Naive B cell (primary cell): ENCODE measurements at places on chromosomes 16 and 17. TPM values are rescaled to one million over a fixed set of nuclear protein-coding genes. Genes with fewer than 3 reads are reported as not detected.

DNA sequence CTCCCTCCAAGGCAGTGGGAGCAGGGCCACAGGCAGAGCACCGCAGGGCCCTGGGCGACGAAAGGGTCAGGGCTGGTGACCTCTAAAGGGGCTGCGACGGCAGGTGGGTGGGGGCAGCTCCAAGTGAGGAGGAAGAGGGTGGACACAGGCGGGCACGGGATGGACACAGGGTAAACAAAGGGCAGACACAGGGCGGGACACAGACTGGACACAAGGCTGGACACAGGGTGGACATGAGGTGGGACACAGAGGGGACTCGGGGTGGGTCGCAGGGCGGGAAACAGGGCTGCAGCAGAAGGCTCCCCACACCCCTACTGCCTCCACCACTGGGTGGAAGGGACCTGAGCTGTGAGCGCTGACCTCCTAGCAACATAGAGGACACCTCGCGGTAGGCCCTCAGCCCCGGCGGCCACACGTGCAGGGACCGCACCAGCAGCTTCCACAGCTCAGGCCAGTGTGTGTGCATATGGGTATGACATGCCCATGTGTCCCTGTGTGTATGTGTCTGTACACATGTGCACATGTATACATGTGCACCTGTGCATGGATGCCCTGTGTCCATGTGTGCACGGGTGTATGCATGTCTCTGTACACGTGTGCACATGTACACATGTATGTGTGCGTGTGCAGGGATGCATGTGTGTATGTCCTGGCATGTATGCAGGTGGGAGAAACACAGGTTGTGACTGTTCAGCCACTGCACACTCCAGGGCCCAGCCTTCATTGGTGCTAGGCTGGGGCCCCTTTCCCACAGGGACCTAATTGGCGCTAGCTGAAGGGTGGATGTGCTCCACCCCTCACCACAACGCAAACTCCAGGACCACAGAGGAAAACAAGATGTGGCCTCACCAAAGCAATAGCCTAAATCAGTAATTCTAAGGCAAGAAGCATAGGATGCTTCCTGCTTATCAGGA is 7.6 kb downstream of the LMF1 start:
- peak overlapping the region; percentile 63 for H3K27ac ChIP-seq
- H3K27me3 ChIP-seq, result no peaks in the 10 kb centered on the region
- peaks cover 7% of the 10 kb centered on the region for H3K36me3 ChIP-seq
- no peak overlapping the region for H3K4me3 ChIP-seq

GRCh38 chr16:27154705-27155521 is 48.4 kb upstream of the KDM8 start:
- no peaks in the 10 kb centered on the region for H3K36me3 ChIP-seq
- peaks cover 8% of the 10 kb centered on the region for H3K4me1 ChIP-seq
- peak overlapping the region; percentile 21 for H3K4me3 ChIP-seq
- H3K27ac ChIP-seq, result peak overlapping the region; percentile 50

MRPL38 gene
- 61.9 TPM for polyA plus RNA-seq

TMEM204 gene
- 5.2 TPM for polyA plus RNA-seq

GRCh38 chr17:10226930-10227695 is 28.7 kb upstream of the GAS7 start:
- H3K27ac ChIP-seq, result no peak overlapping the region
- H3K4me3 ChIP-seq, result no peak overlapping the region

- DNase-seq, result no peak
- H3K4me1 ChIP-seq, result no peaks in the 10 kb centered on the region
- H3K27ac ChIP-seq, result no peak overlapping the region
Measured at GRCh38 chr17:70905796-70906195, 736.5 kb downstream of the KCNJ2 start.

DERL2 gene
- 69.4 TPM for polyA plus RNA-seq

DNA sequence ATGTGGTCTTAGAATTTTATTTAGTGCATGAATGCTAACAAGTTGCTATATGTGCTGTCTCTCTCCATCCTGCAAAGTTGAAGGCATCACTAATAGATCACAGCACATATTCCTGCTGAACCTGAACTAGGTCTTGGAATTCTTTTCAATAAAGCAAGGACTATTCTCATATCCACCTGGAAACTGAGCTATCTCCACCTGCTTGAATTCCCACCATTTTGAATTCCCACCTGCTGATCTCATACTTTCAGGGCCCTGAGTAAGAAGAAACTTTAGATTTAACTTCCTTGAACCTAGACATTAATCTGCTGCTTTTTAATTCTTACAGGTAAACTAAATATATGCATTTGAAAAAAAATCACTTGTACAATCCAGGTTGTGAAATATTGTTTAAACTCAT is 445.3 kb upstream of the CCL2 start:
- peaks cover 22% of the 10 kb centered on the region for H3K27me3 ChIP-seq
- DNase-seq, result no peak
- no peaks in the 10 kb centered on the region for H3K36me3 ChIP-seq
- H3K4me3 ChIP-seq, result no peak overlapping the region
- H3K4me1 ChIP-seq, result no peaks in the 10 kb centered on the region

GRCh38 chr17:10118788-10119130 is 79.6 kb downstream of the GAS7 start:
- no peaks in the 10 kb centered on the region for H3K27me3 ChIP-seq
- H3K4me3 ChIP-seq, result peak overlapping the region; percentile 50
- peaks cover 75% of the 10 kb centered on the region for H3K4me1 ChIP-seq
- H3K36me3 ChIP-seq, result no peaks in the 10 kb centered on the region

MLLT6 gene
- polyA plus RNA-seq, result 4.9 TPM

CCDC144A gene
- 0.04 TPM for polyA plus RNA-seq

GRCh38 chr16:75263291-75263962 is 12.0 kb upstream of the BCAR1 start:
- peaks cover 11% of the 10 kb centered on the region for H3K4me1 ChIP-seq
- H3K36me3 ChIP-seq, result no peaks in the 10 kb centered on the region
- H3K27me3 ChIP-seq, result peaks cover 86% of the 10 kb centered on the region

- H3K4me3 ChIP-seq, result no peak overlapping the region
- DNase-seq, result no peak
- H3K27ac ChIP-seq, result no peak overlapping the region
- H3K36me3 ChIP-seq, result peaks cover 10% of the 10 kb centered on the region
- H3K27me3 ChIP-seq, result peaks cover 23% of the 10 kb centered on the region
Measured at GRCh38 chr16:66610111-66610820, 5.8 kb downstream of the CMTM3 start.

GRCh38 chr16:27432558-27432957 is 30.6 kb downstream of the IL21R start:
- H3K36me3 ChIP-seq, result peaks cover 6% of the 10 kb centered on the region
- H3K27me3 ChIP-seq, result no peaks in the 10 kb centered on the region
- H3K27ac ChIP-seq, result peak overlapping the region; percentile 88
- H3K4me3 ChIP-seq, result peak overlapping the region; percentile 64

CDK3 gene
- 0.84 TPM for polyA plus RNA-seq

DNA sequence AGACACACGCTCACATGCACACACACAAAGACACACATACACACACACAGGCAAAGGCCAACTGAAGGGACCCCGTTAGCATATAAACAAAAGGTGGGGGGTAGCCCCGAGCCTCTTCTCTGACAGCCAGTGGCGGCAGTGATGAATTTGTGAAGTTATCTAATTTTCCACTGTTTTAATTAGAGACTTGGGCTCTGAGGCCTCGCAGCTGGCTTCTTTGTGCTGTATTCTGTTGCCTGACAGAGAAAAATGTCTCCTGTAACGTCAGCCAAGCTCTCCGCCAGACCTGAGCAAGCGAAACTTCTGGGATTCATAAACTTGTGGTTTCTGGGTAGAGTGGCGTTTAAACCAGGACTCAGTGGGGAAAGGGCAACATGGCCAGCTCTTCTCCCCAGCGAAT is 113.9 kb upstream of the FOXF1 start:
- H3K36me3 ChIP-seq, result no peaks in the 10 kb centered on the region
- no peaks in the 10 kb centered on the region for H3K4me1 ChIP-seq
- H3K27me3 ChIP-seq, result peaks cover 10% of the 10 kb centered on the region
- no peak overlapping the region for H3K4me3 ChIP-seq
- H3K27ac ChIP-seq, result no peak overlapping the region

- DNase-seq, result no peak
- H3K27ac ChIP-seq, result peak overlapping the region; percentile 85
- peaks cover 24% of the 10 kb centered on the region for H3K4me1 ChIP-seq
- H3K36me3 ChIP-seq, result peaks cover 9% of the 10 kb centered on the region
Measured at GRCh38 chr17:81579821-81580321, 27.7 kb upstream of the FAAP100 start.

DNA sequence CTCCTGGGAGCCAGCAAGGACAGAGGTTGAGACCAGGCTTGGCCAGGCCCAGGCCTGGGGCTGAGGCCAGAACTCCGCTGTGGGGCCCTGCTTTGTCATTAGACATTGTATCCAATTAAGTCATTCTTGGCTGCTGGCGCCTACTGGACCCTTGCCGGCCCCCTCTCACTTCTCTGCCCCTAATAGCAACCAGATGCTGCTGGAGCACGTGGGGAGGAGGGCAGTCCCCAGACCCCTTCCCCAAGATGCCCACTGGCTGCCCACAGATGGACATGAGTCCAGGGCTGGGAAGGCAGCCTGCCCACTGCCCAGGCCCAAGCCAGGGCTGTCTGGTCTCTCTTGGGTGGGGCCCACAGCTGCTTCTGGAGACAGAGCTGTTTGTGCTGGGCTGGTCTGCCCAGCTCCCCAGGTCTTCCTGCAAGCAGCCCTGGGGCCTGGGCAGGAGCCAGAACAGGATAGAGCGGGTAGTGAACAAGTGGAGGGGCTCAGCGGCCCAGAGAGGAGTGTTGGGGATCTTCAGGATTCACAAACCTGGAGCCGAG is 7.8 kb downstream of the PLXDC1 start:
- no peaks in the 10 kb centered on the region for H3K4me1 ChIP-seq
- peaks cover 11% of the 10 kb centered on the region for H3K27me3 ChIP-seq
- DNase-seq, result no peak
- H3K4me3 ChIP-seq, result no peak overlapping the region
- H3K36me3 ChIP-seq, result no peaks in the 10 kb centered on the region

ACTG1 gene
- polyA plus RNA-seq, result 664 TPM

SCARF1 gene
- polyA plus RNA-seq, result not detected

GRCh38 chr17:41666237-41666641 is 22.4 kb upstream of the EIF1 start:
- no peaks in the 10 kb centered on the region for H3K36me3 ChIP-seq
- peak overlapping the region; percentile 98 for H3K27ac ChIP-seq
- H3K27me3 ChIP-seq, result no peaks in the 10 kb centered on the region
- peaks cover 48% of the 10 kb centered on the region for H3K4me1 ChIP-seq
- peak; percentile 88 for DNase-seq

RNF43 gene
- polyA plus RNA-seq, result 0.38 TPM

- DNase-seq, result peak; percentile 49
- H3K4me3 ChIP-seq, result no peak overlapping the region
- H3K36me3 ChIP-seq, result no peaks in the 10 kb centered on the region
- H3K27ac ChIP-seq, result no peak overlapping the region
Measured at GRCh38 chr17:50198026-50198669, 3.3 kb downstream of the COL1A1 start.

- peaks cover 31% of the 10 kb centered on the region for H3K27me3 ChIP-seq
- H3K4me3 ChIP-seq, result no peak overlapping the region
- no peaks in the 10 kb centered on the region for H3K4me1 ChIP-seq
- H3K27ac ChIP-seq, result no peak overlapping the region
- DNase-seq, result no peak
- no peaks in the 10 kb centered on the region for H3K36me3 ChIP-seq
Measured at GRCh38 chr16:22898131-22898530, 84.2 kb downstream of the HS3ST2 start.
